Naive thymus-derived CD8-positive, alpha-beta T cell (primary cell): ENCODE measurements at places on chromosomes 5 and 9. TPM values are rescaled to one million over a fixed set of nuclear protein-coding genes. Genes with fewer than 3 reads are reported as not detected.

The TCERG1 gene
- total RNA-seq = 91.5 TPM

The PDE6A gene
- total RNA-seq = not detected

The TSSK1B gene
- not detected for total RNA-seq

GRCh38 chr9:27168496-27168895, 59.5 kb downstream of the TEK start:
- DNase-seq = no peak

GRCh38 chr5:34703767-34704713, 47.9 kb downstream of the RAI14 start:
- DNase-seq = no peak

GRCh38 chr5:19835442-19835841, 152.6 kb downstream of the CDH18 start:
- no peak for DNase-seq

The FOXD4L5 gene
- total RNA-seq = 0.63 TPM

The FCN2 gene
- not detected for total RNA-seq

GRCh38 chr5:17276445-17276844, 59.0 kb downstream of the BASP1 start:
- no peak for DNase-seq

DNA sequence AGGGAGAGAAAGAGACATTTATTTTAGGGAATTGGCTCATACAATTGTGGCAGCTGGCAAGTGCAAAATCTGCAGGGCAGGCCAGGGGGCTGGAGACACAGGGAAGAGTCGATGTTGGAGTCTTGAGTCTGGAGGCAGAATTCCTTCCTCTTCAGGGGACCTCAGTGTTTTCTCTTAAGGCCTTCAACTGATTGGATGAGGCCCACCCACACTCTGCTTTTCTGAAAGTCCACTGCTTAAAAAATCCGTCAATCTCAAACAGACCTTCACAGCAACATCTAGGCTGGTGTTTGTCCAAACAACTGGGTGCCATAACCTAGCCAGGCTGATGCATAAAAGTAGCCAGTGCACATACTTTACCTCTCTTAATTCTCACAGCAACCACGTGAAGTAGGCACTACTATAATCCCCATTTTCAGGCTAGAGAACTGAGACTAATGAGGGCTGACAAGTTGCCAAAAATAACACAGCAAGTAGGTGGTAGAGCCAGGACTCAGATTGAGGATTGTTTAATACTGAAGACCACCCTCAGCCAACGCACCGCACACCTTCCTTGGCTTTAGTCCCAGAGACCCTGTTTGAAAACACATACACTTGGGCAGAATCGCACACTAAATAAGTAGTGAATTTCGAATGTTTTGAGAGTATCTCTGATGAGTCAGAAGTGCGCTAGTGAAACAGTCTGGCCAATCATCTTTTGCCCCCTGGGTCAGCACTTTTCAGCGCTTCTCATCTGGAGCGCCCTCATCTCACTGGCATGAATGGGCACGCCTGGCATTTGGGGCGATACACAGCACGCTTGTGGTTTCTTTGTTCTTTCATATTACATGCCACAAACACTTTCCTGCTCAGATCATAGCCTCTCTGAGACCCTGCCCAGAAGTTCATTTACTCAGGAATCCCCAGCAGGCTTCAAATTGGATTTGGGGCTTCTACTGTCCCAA, 591.4 kb downstream of the CCDC171 start:
- DNase-seq = no peak

- DNase-seq = no peak
Observed at GRCh38 chr9:88477300-88477751, 57.7 kb upstream of the NXNL2 start.

GRCh38 chr5:150611026-150611425, 29.4 kb upstream of the SYNPO start:
- DNase-seq = no peak

DNA sequence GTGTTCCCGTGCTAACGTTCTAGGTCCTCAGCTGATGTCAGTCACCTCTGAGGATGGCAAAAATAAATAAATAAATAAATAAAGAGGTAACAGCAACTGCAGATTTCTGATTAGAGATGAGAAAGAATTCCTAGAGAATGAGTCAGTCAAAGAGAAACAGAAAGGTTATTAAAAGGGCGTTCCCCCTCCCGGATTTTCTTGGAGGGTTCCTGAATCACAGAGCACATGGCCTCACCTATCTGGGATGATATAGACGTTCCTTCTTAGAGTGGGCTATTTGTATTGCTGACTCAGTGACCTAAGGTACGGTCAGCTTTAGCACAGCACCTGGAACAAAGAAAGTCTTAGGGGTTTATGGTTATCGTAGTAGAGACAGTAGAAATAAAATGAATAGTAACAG, 30.6 kb downstream of the HTR4 start:
- DNase-seq = no peak

DNA sequence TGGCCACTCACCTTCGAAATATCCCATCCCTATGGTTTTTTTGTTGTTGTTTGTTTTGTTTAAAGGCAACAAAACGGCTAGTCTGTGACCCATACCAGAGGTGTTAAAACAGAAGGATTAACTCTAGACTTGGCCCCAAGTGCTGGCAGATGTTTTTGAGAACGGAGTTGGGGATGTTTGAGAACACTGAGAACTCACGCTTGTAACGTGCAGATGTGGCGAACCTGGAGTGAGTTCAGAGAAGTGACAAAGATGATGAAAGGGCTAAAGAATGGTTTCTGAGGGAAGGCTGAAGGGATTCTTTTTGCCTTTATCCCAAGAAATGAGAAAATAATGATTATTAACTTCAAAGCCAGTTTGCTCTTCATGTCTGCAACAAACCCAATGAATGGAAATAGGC, 286.5 kb downstream of the ZNF608 start:
- DNase-seq = no peak

GRCh38 chr5:51380603-51381207, 2.5 kb upstream of the ISL1 start:
- DNase-seq = no peak

The PCDHGB5 gene
- 0.47 TPM for total RNA-seq

DNA sequence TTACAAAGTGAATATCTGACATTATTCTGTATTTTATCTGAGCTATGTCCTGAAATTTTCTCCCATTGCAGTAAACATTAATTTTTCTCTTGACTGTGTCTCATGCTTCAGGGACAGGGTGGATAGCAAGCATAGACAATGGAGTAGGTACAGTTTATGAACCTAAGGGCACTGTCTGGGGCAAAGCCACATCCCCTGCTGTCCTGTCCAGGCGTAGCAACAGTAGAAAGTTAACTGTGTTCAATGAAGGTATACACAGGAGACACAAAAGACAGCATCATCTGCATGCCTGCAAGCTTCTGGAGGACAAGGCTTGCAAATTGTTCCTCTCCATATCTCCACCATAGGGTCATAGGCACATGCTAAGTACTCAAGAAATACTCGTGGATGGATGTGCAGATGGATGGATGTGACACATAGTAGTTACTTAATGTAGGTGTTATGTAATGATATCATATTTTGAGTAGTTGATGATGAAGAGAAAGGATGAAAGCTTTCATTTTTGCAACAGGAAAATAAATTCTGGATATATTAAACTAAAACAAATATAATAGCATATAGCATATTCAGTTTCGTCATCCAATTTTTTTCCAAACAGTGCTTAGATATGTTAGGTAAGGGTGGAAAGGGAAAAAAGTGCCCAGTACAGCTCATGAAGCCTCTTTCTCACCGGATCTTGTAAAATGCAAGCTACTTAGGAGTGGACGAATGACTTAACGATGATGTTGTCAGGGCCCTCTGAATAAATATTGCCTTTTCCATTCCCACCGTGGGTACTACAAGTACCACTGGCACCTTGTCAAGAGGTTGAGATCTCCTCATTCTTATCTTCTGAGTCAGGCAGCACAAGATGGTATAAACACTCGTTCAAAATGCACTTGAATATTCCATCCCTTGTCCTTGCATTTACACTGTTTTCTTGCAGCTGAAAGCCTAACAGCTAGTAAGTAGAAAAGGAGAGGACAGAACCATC, 19.9 kb upstream of the ZSWIM6 start:
- no peak for DNase-seq

DNA sequence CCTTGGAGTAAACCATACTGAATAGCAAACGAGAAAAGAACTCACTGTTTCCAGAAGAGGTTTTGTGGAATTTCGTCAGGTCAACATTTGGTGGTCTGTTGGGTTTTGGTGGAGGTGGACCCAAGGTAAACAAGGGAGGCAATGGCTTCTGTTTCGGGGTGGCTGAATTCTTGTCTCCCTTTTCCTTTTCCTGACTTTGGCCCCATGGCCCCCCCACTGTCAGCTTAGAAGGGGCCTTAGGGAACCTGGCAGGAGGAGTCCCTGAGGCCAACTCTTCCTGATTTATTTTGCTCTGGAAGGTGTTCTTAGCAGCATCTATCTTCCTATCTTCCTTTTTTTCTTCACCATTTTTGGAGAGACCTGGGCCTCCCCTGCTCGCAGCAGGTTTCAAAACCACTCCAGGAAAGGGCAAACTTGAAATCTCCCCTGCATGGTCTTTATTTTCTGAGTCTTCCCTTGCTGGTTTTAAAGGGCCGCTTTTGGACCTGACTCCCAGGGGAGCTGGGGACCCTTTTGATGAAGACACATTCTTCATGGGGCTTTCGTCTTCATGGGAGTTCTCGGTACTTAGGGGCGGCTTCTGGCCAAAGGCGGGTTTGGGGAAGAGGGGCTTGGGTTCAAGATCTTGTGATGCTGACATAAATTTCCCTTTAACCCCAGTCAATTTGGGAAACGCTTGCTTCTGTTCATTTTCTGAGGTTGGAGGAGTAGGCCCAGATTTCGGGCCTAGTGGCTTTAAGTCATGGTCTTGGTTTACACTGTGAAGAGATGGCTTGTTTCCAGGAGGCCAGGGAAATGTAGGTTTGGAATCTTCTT, 17.4 kb downstream of the FYB1 start:
- DNase-seq = no peak

The SLC36A3 gene
- total RNA-seq = not detected

The ACOT12 gene
- not detected for total RNA-seq
